ENCODE measurements at places on chromosomes 7 and 10.
A peak's percentile ranks its signal among the peaks of the same experiment; 100 is the strongest.

GRCh38 chr10:77005871-77006270, 631.7 kb downstream of the KCNMA1 start:
- DNase-seq: no peak

- no peak for DNase-seq
Observed at GRCh38 chr7:35797311-35797710, 3.5 kb upstream of the SEPTIN7 start.

- no peak for DNase-seq
Observed at GRCh38 chr10:66822801-66823200, 103.0 kb upstream of the LRRTM3 start.

DNA sequence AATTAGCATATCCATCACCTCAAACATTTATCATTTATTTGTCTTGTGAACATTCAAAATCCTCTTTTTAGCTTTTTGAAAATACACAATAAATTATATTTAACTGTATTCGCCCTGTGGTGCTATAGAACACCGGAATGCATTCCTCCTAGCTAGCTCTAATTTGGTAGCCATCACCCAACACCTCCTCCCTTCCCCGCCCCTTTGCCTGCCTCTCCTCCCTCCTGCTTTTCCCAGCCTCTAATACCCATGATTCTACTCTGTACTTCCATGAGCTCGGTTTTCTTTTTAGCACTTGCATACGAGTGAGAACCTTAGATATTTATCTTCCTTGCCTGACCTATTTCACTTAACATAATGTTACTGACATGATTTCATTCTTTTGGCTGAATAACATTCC, 80.1 kb downstream of the ANKRD26 start:
- DNase-seq: no peak

- DNase-seq: peak; percentile 60
Observed at GRCh38 chr10:86693721-86694369, 25.5 kb downstream of the LDB3 start.

DNA sequence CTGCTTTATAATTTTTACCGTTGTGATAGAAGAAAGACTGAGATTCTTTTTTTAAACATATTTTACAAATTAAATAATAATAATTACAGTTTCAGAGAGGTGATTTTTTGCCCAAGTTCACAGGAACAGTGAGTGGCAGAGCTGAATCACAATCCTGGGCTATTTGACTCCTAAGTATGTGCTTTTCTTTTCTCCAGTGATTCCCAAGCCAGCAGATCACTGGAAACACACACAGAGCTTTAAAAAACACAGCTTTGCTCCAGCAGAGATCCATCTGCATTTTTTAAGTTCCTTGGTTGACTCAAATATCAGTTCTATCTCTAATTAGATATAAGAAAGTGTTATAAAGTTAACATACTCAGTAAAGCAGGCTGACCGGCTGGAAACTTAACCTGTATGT, 69.0 kb downstream of the AHR start:
- no peak for DNase-seq

GRCh38 chr7:12686234-12686890, 1.1 kb upstream of the ARL4A start:
- DNase-seq: peak; percentile 92

DNA sequence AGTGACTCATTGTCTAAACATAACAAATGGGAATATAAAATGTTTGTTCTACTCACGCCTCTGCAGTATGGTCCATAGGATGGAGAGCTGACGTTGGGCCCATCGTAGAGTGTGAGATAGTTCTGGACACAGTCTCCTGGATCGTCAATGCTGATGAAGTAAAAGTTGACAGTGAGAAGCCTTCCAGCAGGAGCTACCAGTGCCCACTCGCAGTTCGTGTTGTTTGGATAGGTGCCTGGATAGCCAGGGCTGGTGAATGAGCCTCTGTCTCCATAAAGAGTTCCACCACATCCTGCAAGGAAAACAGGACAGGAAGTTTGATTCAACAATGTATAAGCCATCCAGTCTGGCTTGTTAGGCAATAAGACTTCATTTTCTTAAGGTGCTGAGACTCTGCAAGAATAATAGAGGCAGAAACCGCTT, 79.6 kb downstream of the OR13A1 start:
- DNase-seq: no peak

DNA sequence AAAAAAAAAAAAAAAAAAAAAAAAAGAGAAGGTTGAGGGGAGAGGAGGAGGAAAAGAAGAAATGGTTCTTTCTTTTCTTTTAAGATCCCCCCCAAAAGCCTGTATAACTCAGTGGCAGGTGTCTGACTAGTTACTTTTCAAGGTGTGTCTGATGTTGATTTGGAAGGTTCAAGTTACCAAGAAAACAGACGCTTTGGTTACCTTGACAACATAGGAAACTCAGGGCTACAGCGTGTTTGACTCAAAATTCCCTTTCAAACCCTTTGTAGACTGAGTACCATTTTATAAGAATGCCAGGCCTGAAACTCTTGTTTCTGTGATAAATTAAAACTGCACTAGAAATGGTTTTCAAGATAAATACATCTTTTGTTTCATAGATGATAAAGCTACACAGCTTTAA, 286.8 kb downstream of the SKIDA1 start:
- no peak for DNase-seq

GRCh38 chr10:46264737-46265368, 21.9 kb upstream of the ANTXRL start:
- DNase-seq: no peak

DNA sequence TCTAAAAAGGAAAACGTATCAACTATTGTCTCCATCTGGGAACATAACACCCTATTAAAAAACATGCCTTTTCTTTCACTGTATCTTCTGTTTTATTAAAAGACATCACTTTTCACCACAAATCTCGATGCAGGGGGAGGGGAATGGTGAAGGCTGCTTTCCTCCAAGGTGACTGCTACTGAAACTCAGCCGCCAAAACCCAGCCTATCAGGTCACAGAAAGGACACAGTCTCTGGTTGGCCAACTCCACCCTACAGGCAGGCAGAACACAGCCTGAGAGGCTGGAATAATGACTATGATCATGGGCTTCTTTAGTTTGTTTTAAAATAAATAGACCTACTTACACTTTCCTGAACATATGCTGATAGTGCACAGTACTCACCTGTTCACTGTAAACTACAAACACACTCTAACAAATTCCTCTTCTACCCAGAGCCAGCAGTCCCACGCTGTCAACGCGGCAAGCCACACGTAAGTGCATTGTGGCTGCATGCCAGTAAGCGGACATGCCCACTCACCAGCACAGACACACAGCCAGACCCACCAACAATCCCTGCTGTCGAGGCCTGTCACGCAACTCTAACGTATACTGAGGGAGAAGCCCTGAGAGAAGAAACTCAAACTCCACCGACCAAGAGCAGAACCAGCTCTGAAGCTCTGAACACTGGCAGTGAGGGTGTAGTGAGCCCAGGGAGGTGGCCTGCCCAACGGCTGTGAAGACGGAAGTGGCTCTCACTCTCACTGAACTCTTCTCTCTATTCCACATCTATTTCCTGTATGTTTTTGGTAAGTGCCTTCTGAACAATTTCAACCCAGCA, 41.8 kb downstream of the NCAPG2 start:
- DNase-seq: peak; percentile 17

DNA sequence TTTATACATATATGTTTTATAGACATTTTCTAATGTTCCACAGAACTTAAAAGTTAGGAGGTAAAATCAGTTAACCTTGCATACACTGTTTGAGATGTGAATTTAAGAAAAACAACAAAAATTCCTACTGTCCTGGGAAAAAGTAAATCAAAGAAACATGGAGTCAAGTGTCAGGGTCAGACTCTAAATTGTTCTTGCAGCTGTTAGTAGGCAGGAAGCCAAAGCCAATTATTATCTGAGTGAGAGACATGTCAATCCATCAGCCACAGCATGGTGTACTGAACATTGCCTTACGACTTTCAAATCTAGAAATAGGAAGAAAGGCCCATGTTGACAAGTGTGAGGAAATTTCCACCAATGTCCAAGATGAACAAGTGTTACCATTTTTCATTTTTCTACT, 461.2 kb upstream of the MBL2 start:
- no peak for DNase-seq

- no peak for DNase-seq
Observed at GRCh38 chr10:130061760-130062159, 48.9 kb downstream of the C10orf143 start.

DNA sequence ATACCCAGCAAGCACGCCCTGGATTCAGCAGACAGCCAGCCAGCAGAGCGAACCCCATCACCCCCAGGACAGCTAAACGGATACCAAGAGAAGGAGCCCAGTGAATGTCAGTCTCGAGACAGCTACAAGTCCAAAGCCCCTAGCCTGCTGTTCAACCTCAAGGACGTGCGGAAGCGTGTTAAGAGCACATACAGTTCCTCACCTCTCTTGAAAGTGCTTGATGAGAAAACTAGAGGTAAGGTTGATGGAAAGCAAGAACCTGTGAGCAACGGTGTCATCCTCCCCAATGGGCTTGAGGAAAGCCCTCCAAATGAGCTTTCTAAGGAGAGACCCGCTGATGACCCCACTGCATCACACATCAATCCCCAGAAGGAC, 24.9 kb downstream of the C10orf71 start:
- DNase-seq: no peak

DNA sequence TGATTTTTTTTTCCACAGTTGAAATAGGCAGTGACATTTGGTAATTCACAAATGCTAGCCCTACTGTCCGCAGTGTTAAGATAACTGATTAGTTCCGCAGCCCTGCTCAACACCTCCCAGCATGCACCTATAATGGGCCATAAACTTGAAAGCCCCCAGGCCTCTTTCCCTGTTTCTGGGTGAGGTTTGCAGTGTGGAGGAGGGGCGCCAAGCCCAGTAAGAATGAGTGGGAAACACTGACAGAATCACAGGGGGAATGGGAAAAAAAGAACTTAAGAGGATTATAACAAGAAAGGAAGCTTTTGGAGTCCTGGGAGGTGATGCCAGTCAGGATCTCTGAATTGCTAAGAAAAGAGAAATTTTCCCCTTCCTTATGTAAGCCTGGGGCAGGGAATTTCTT, 39.6 kb upstream of the SP8 start:
- DNase-seq: no peak

DNA sequence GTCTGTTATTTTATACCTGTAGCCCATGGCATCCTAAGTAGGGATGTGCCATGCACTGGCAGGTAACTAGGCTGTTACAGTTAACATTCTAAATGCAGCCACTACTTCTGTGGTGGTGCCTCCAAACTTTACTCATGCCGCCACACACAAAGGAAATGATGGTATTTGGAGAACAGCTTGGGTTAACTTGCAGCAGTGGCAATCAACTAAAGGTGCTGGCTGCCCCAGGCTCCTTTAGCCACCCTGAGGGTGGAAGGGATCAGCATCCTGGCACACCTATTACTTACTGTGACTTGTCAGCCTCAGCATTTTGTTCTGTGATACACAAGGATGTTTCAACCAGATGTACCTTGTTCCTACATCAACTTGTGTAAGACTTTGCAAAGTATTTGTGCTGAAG, 221.8 kb upstream of the PPP1R3A start:
- DNase-seq: no peak

- peak; percentile 37 for DNase-seq
Observed at GRCh38 chr7:2730846-2731770, 43.1 kb downstream of the AMZ1 start.

DNA sequence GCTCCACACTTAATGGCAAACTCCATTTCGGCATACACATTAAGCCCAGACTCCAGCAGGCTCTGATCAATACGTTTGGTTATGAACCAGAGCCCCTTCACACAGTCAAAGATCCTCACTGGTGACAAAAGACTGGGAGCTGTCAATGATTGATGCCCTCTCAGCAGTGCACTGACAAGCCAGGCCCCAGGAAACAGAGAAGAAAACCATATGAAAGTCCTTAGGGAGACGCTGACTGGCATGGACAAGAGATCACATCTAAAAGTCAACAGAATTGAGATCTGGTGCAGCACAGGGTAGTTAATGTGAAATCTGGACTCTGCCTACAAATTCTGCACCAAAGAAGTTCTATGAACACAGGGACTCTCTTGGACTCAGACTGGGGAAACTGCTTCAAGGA, 600.9 kb upstream of the NRP1 start:
- DNase-seq: no peak

GRCh38 chr7:107100824-107101223, 56.3 kb downstream of the PRKAR2B start:
- no peak for DNase-seq

- DNase-seq: no peak
Observed at GRCh38 chr10:42645103-42645502, 6.7 kb upstream of the ZNF33B start.

DNA sequence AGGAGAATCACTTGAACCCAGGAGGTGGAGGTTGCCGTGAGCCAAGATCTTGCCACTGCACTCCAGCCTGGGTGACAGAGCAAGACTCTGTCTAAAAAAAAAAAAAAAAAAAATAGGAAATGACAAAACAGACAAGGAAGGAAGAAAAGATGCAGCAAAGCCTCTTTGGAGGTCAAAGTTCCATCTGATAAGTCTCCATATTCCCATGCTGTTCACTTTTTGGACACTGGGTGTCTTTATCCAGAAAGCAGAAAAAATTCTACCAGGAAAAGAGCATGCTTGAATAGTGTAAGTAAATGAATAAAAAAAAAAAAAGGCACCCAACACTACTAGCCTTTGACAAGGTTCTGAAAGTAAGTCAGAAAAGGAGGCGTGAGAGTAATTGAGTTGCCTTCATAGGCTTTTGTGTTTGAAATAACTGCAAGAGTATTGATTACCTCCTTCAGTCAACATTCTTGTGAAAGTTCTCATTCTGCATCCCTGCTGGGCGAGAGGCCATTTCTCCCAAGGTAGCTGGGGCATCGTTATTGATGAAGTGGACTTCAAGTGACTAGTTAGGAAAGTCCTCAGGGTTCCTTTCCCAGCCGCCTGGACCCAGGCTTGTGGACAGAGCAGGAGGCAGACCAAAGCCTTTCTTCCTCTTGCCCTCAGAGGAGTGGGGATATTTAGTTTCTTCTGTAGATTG, 133.3 kb upstream of the KIF5B start:
- no peak for DNase-seq

DNA sequence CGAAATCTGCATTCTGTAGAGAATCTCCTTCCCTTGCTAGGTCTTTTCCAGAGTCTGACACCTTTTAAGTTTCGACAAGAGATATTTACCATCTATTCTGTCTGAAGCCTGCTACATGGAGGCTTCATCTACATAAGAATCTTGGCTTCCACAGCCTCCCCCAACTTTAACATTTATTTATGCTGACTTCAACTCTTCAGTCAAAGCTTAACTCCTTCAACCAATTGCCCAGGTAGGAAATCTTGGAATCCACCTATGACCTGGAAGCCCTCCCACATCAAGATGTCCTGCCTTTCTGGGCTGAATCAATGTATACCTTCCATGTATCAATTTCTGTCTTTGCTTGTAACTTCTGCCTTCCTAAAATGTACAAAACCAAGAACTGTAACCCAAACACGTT, 54.7 kb downstream of the MINPP1 start:
- DNase-seq: no peak

GRCh38 chr10:90734415-90734814, 123.4 kb downstream of the HTR7 start:
- DNase-seq: no peak
